Heart right ventricle (tissue), 16 donors: ENCODE measurements at places on chromosomes 1 and 21. TPM values are rescaled to one million over a fixed set of nuclear protein-coding genes. Genes with fewer than 3 reads are reported as not detected.
A peak's percentile ranks its signal among the peaks of the same experiment; 100 is the strongest.

The RBM11 gene
- total RNA-seq, result 1.1 TPM

GRCh38 chr1:162094271-162094670 lies 24.8 kb downstream of the NOS1AP start:
- DNase-seq, result no peak

DNA sequence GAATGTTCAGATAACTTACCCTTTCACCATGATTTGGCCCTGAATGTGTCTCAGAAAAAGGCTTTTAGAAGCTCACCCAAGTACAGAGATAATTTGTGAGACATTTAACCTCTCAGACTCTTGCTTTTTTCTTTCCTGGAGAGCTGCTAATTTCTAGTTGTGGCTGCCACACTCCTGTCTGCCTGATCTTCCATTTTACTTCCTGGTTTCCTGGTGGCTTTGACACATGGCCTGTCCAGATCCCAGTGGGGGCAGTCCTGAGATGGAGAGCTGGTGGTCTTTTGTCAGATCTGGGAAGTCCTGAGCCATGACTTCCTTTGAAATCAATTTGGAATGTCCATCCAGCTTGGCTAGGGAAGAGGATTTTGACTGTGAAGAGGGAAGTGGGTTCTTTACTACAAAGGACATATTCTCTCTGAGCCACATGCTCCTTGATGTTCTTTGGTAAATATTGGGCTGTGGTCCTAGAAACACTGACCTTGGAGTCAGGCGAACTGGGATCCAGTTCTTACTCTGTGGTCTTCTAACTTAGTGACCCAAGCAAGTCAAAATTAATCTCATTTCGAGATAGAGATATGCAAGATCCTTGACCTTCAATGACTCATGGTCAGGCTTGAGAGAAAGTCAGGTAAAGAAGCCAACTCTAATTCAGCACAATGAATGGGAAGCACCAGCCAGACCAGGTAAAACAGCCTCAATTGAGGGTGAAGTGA lies 78.0 kb upstream of the HSD17B7 start:
- DNase-seq, result no peak

DNA sequence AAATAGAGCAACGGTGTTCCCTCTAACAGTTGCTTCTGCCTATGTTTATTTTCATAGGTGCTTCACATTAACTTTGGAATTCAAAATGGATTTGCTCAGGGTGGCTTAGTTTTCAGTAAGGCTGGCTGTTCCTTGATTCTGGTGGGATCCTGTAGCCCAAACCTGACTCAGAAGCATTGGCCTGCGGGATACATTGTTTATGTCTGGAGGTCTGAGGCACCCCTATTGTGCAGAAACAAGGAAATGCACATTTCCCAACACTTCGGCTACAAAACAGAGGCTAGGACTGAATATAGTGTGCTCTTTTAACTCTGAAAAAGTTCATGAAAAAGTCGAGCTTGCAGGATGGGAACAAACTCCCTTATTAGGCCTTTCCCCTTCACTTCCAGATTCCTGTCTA lies 133.8 kb upstream of the F3 start:
- no peak for DNase-seq

GRCh38 chr1:44275991-44276405 lies 62.7 kb downstream of the DMAP1 start:
- no peak for DNase-seq

DNA sequence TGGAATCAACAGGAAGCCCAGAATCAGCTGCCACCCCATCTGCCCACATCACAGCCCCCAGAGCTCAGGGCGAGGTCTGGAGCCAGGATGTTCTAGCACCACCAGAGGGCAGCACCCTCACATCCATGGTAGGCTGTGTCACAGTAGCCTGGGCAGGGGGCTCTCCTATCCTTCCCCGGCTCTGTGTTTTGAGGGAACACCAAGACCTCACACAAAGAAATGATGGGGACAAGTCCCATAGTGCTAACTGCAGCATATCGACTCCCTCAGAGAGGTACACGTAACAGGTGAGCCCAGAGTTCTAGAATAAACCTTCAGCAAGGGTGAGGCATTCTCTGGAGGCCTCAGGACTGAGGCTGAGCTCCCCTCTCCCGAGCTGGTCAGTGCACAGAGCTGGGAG lies 2.3 kb upstream of the KCNC4 start:
- DNase-seq, result peak; percentile 74
